ENCODE measurements at places on chromosomes 3 and 15. TPM values are rescaled to one million over a fixed set of nuclear protein-coding genes. Genes with fewer than 3 reads are reported as not detected.

Gene TEX55
- total RNA-seq: not detected

Gene CELSR3
- total RNA-seq: 1.2 TPM

Gene ZDHHC23
- total RNA-seq: 15.0 TPM

Gene DENND6A
- total RNA-seq: 25.9 TPM

Gene MELTF
- total RNA-seq: 2.3 TPM

Gene TMIE
- 1.7 TPM for total RNA-seq

Gene TMEM212
- not detected for total RNA-seq

Gene NFKBIZ
- total RNA-seq: 87.7 TPM

Gene CADM2
- 0.55 TPM for total RNA-seq

Gene CHRFAM7A
- total RNA-seq: 1.1 TPM

Gene CLDN18
- total RNA-seq: 197 TPM

Gene FEZF2
- total RNA-seq: not detected

Gene AGBL1
- total RNA-seq: 6.5 TPM

Gene SHC4
- total RNA-seq: 0.32 TPM

Gene TMCO5A
- not detected for total RNA-seq

Gene AMOTL2
- 119 TPM for total RNA-seq

Gene MUSTN1
- total RNA-seq: 5.4 TPM

Gene CTXN2
- total RNA-seq: not detected

Gene ACTRT3
- 1.2 TPM for total RNA-seq

Gene ONECUT1
- not detected for total RNA-seq

Gene CAV3
- total RNA-seq: 0.32 TPM

Gene GOLGA8H
- 0.67 TPM for total RNA-seq

Gene HHLA2
- 0.26 TPM for total RNA-seq

Gene CCDC33
- total RNA-seq: not detected

Gene GABRB3
- total RNA-seq: 3.2 TPM

Gene RAB7A
- total RNA-seq: 306 TPM

Gene GABRR3
- total RNA-seq: not detected

Gene GALNT15
- total RNA-seq: 10.3 TPM

Gene FYCO1
- total RNA-seq: 47.3 TPM

Gene LRRC31
- 1.7 TPM for total RNA-seq

Gene TYRO3
- total RNA-seq: 22.6 TPM

Gene SLC6A20
- 22.7 TPM for total RNA-seq

Gene SAMD7
- not detected for total RNA-seq

Gene NLGN1
- 3.3 TPM for total RNA-seq

Gene ABHD5
- total RNA-seq: 41.5 TPM
